ENCODE measurements at places on chromosomes 7 and 10.
A peak's percentile ranks its signal among the peaks of the same experiment; 100 is the strongest.

GRCh38 chr7:135168001-135168400 lies 2.5 kb downstream of the CYREN start:
- DNase-seq = peak; percentile 11

- no peak for DNase-seq
Observed at GRCh38 chr10:77626266-77626935, 11.2 kb downstream of the KCNMA1 start.

DNA sequence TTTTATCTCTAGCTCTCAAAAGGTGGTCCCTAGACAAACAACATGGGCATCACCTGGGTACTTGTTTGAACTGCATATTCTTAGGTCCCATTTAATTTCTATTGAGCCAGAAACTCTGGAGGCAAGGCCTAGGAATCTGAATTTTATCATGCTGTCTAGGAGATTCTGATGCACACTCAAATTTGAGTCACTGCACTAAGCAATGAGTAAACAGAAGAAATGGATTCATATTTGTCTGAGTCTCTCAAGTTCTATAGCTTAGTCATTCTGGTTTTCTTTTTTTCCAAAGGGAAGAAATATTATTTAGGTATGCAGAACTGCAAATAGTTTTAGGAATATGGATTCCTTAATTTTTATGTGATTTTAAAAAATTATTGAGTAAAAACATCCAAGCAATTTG lies 185.5 kb downstream of the SEMA3A start:
- no peak for DNase-seq

DNA sequence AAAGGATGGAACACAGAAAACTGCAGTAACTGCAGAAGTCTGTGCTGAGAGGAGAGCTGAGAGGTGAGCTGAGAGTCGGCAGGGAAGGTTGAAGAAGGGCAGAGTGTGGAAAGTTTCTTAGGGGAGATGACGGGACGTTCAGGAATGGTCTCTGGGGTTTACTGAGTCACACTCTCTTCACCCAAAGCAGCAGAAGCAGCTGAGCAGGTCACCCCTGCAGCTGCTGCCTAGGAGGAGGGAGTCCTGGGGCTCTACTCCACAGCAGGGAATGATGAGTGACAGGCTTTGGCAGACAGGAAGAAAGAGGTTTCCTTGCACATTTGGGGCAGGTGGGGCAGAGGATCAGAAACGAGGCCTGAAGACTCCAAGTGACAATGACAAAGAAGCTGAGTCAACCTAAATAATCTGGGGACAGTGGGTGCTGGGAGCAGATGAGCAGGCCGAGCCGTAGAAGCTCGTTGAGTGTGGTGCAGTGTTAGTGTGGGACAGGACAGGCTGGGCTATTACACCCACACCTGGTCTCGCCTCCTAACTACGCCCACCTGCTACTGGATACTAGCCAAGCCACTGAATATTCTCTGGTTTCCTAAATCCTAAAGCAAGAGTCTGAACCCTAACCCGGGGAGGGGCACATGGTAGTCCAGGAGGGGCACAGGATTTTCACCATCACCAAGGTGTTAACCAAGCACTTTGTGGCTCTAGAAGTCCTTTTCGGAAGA lies 24.9 kb downstream of the BEND7 start:
- DNase-seq = no peak

DNA sequence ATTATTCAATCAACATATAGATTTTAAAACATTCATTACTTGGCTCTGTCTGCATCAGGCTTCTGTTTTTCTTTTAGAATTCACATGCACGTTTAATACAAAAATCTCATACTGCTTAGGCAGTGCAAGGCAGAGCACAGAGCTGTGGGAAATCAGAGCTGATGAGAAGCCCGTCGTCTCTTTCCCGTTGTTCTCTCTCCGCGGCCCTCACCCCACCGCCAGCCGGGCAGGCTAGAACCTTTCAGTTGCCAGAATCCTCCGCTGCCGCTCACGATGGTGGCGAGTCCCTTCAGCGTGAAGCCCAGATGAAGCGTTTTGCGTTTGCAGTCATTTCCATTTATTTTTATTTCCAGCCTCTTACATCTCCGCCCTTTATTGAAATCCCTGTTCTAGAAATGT lies 648.2 kb downstream of the SDK1 start:
- DNase-seq = no peak

GRCh38 chr7:70849580-70850235 lies 282.2 kb upstream of the GALNT17 start:
- DNase-seq = no peak

DNA sequence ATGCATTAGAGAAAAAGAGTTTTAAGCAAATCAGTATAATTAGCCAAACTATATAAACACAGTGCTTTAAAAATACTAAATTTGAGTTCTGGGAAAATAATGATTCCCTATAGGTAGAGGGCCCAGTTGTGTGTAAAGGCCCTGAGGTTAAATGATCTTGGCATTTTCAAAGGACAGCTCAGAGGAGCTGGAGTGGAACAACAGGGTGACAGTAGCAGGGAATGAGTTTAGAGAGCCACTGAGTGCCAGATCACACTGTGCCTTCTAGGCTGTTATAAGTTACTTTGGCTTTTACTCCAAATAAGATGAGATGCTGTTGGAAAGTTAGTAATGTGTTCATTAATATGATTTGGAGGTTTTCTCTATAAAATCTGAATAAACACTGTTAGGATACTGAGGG lies 34.6 kb downstream of the VWDE start:
- no peak for DNase-seq

GRCh38 chr10:98308669-98309365 lies 40.8 kb upstream of the LOXL4 start:
- no peak for DNase-seq

- no peak for DNase-seq
Observed at GRCh38 chr7:44441079-44441478, 49.4 kb downstream of the NUDCD3 start.

DNA sequence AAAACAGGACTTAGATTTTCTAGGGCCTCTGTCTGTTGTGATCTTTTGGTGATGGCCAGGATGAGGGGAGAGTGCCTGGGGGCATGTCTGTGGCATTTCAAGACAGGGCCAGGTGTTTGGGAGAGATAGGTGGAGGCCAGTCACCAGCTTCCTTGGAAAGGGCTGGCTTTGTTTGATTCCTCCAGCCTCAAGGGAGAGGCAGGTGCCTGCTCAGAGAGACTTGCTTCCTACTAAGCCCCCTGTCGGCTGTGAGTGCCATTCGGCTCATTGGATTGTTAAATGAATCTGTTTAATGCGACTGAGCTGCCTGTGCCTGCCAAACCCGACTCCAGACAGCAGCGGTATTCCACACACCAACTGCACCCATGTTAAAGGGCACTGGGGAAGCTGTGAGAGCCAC lies 304.1 kb upstream of the COBL start:
- DNase-seq = no peak

DNA sequence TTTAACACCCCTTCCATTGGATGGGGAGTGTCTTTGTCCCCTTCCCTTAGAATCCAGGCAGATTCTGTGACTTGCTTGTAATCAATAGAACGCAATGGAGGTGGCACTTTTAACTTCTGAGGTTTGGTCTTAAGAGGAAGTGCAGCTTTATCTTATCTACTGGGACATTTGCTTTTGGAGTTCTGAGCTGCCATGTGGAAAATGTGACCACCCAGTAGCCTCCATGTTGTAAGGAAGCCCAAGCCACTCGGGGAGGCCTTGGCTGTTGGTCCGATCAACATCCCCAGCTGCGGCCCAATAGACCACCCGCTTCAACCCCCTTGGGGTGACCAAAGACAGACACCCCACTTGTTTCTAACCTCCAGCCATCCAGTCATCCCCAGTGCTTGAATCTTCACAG lies 86.3 kb upstream of the FAM171A1 start:
- no peak for DNase-seq

DNA sequence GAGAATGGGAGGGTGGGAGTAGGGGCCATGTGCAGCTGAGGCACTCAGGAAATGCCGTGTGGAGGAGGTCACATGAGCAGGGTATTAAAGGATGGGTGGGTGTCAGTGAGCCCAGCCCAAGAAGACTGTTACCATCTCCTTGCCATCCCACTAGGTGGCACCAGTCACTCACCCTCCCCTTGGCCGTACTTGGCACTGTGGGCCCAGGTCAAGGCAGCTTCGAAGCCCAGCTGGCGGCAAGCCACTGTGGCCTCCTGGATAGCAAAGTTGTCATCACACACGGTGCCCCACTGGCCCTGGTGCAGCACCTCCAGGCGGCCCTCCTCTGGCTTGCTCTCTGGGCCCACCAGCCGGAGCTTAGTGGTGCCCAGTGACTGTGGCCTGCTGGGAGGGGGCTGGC lies 5.4 kb downstream of the LOXL4 start:
- no peak for DNase-seq
